ENCODE measurements at places on chromosomes 11 and 22. TPM values are rescaled to one million over a fixed set of nuclear protein-coding genes. Genes with fewer than 3 reads are reported as not detected.

MPPED2 gene
- total RNA-seq, result 1.3 TPM

YAP1 gene
- 127 TPM for total RNA-seq

DLG2 gene
- total RNA-seq, result 9.7 TPM

GRM5 gene
- 0.06 TPM for total RNA-seq

OR51A2 gene
- not detected for total RNA-seq

DNA sequence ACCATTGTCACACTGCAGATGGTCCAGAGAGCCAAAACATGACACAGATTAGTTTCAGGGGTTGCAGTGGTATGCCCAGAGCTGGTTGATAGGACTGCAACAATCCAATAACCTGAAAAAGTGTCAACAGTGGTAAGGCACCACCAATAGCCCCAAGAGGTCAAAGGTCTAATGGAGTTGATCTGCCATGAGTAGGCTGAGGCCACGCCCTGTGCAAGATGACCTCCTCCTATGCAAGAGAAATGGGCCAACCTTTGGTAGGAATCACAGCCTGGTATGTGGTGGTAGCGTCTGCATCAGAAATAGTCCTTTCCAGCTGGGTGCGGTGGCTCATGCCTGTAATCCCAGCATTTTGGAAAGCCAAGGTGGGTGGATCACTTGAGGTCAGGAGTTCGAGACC, 19.6 kb downstream of the GUCD1 start:
- no peaks in the 10 kb centered on the region for H3K27me3 ChIP-seq
- H3K27ac ChIP-seq, result no peak overlapping the region
- peaks cover 11% of the 10 kb centered on the region for H3K36me3 ChIP-seq

- H3K27me3 ChIP-seq, result no peaks in the 10 kb centered on the region
- H3K4me1 ChIP-seq, result no peaks in the 10 kb centered on the region
- H3K27ac ChIP-seq, result no peak overlapping the region
- no peaks in the 10 kb centered on the region for H3K36me3 ChIP-seq
- no peak for DNase-seq
Observed at GRCh38 chr11:112593440-112593839, 332.8 kb upstream of the PLET1 start.

- DNase-seq, result no peak
- H3K27ac ChIP-seq, result no peak overlapping the region
- H3K27me3 ChIP-seq, result no peaks in the 10 kb centered on the region
- no peaks in the 10 kb centered on the region for H3K36me3 ChIP-seq
- no peak overlapping the region for H3K4me3 ChIP-seq
- H3K4me1 ChIP-seq, result no peaks in the 10 kb centered on the region
Observed at GRCh38 chr11:110022548-110022947, 70.6 kb upstream of the ZC3H12C start.

DNA sequence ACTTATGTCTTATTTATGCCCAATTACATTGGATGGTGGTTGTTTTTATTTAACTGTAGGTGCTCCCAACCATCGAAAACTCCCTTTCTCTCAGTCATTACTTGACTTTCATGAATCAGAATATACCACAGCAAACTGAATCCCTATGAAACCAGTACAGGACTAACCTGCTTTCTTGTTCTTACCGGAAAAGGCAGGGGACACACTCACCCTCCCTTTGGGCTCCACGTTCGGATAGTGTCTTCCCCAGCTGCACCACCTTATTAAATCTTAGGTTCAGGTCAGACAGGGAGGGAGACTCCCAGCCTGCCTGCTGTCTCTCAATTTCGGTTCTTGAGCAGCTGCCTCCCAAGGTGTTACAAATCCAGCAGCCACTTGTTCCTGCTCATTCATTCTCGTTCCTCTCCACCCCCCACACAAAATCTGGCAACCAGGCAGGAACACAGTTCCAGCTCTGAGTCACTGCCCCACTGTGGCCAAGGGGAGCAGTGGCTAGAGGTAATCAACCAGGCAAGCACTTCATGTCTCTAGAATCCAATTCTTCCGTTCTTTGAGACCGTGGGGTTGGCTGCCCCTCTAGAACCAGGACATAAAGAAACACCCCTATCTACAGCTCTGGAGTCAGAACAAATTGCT, 133.0 kb downstream of the PLEKHA7 start:
- peak; percentile 81 for DNase-seq
- no peaks in the 10 kb centered on the region for H3K27me3 ChIP-seq
- H3K27ac ChIP-seq, result no peak overlapping the region

GRCh38 chr11:8811571-8811970, 99.4 kb upstream of the AKIP1 start:
- no peak for DNase-seq
- peak overlapping the region; percentile 90 for H3K27ac ChIP-seq
- peaks cover 68% of the 10 kb centered on the region for H3K4me1 ChIP-seq
- no peak overlapping the region for H3K4me3 ChIP-seq
- H3K36me3 ChIP-seq, result no peaks in the 10 kb centered on the region

DNA sequence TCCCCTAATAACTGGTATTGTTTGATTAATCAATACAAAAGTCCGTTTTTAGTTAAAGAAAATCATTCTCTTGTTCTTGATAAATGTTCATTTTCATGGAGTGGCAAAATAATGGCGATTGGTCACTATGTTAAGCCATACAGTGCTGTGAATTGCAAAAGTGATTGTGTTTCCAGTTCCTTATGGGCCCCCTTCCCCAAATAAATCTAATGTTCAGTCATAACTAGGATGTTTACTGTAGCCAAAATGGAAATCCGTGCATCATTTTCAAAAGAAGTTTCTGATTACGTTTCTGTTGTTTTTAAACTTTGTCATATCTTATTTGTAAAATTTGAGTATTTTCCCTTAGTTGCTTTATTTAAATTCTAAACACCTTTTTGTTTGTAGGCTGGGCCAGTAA, 845 bp downstream of the RBM7 start:
- peaks cover 53% of the 10 kb centered on the region for H3K4me1 ChIP-seq
- peaks cover 13% of the 10 kb centered on the region for H3K36me3 ChIP-seq
- H3K4me3 ChIP-seq, result peak overlapping the region; percentile 80
- H3K27ac ChIP-seq, result peak overlapping the region; percentile 97

Measured in upper lobe of right lung (tissue), 1 donor.